ENCODE measurements at places on chromosomes 12 and 14.
A peak's percentile ranks its signal among the peaks of the same experiment; 100 is the strongest.

- DNase-seq, result no peak
Observed at GRCh38 chr12:91349476-91349875, 166.9 kb upstream of the DCN start.

DNA sequence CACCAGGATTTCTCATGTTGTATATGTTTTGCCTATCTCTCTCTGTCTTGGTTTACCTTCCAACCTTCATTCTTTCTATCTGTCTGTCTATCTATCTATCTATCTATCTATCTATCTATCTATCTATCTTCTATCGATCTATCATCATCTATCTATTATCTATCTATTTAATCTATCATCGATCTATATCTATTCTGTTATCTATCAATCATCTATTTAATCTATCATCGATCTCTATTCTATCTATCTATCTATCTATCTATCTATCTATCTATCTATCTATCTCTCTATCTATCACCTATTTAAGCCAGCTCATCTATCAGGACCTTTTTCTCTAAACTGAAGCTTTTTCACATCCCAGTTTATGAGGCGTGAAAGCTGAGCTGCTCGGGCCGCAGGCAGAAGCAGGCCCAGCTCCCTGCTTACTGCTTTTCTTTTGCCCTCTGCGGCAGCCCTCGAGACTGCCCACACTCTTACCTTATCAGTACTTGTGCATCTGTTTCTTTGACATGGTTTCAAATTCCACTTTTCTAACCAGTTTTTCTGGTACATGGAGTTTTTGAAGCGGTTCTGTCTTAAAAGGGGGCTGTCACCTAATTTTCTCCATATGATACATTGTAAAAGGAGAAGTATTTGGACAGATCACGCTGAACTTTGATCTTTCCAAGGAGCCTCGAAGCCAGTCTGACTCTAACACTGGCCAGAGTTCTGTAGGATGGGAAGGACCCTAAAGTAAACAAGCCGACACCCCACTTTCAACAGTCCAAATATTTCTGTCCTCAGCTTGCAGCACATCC lies 44.4 kb upstream of the GSG1 start:
- no peak for DNase-seq

DNA sequence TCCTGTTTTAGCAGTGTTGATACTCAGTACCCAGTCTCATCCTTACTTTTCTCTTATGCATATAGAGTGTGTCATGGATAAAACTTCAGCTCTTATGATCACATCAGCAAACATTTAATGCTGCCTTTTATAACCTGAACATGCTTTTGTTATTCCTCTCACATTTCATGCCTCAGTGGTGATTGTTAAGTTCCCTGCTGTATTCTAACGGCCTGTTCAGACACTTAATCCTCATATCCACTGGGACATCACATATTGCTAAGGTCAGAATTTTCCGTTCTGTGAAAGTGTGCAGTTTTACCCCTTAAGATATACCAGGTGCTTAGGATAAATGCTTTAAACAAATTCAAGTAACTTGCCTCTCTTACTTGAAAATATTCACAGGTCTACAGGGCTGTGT lies 268.7 kb upstream of the SEL1L start:
- DNase-seq, result no peak

DNA sequence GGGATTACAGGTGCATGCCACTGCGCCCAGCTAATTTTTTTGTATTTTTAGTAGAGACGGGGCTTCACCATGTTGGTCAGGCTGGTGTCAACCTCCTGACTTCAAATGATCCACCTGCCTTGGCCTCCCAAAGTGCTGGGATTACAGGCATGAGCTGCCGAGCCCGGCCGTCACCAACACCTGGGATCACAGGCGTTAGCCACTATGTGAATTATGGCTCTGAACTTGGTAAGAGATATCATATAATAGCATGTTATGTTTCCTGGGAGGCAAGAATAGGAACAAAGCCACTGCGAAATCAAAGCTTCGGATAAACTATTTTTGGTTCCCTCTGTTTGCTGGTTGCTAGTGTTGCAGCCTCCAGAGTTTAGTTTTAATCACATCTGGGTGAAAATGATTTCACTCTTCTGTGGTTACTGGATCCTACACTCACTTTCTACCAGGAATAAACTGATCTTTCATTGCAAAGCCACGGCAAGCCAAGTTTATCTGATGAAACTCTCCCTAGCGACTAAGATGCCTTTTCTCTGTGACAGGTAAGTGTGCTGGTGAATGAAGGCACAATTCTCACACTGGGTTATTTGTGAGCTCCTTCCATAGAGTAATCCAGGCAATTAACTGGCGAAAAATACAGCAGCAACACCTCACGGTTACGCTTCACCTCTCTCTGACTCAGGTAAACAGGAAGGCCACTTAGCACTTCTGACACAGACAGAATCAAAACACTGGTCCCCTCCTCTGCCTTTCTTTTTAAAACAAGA lies 16.7 kb downstream of the SNRNP35 start:
- no peak for DNase-seq

- no peak for DNase-seq
Observed at GRCh38 chr12:123998991-123999359, 26.0 kb downstream of the ZNF664 start.

GRCh38 chr12:20657496-20657895 lies 37.6 kb upstream of the SLCO1C1 start:
- no peak for DNase-seq

GRCh38 chr14:73862480-73862879 lies 10.8 kb downstream of the PTGR2 start:
- DNase-seq, result no peak

DNA sequence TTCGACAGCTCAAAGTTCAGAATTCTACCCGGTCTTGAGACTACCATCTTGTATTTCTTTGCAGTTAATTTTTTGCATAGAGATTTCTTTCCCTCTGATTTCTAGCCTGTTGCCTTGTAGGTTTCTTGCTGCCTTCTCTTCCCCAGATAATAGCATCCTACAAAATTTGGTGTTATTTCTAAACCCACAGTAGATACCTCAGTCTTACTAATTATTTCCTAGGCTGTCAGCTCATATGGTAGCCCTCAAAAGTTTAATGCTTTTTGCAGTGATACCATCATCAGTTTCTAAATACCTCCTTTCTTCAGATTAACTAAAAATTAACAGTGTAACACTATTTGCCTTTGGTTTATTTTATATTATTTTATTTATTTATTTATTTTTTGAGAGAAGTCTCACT lies 61.9 kb upstream of the TMPO start:
- no peak for DNase-seq

- no peak for DNase-seq
Observed at GRCh38 chr14:91149462-91149861, 35.6 kb downstream of the DGLUCY start.

- no peak for DNase-seq
Observed at GRCh38 chr14:59454139-59454538, 11.0 kb downstream of the GPR135 start.

DNA sequence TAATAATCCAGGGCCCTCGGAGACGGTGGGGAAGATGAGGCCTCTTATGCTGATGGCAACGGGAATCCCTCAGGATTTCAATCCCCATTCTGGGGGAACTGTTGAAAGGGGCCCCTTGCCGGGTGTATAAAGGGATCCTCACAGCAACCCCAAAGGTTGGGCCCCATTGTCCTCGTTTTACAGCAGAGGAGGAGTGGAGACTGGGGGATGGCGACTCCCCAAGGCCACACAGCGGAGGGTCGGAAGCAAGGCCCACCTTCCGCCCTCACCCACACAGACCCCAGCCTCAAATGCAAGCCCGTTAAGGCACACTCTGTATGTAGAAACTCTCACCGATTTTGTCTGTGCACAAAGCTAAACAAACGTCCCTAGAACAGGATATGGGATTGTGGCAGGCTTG lies 327.9 kb upstream of the DIO3 start:
- no peak for DNase-seq

- DNase-seq, result peak; percentile 29
Observed at GRCh38 chr14:88551980-88552431, 2.8 kb downstream of the PTPN21 start.

DNA sequence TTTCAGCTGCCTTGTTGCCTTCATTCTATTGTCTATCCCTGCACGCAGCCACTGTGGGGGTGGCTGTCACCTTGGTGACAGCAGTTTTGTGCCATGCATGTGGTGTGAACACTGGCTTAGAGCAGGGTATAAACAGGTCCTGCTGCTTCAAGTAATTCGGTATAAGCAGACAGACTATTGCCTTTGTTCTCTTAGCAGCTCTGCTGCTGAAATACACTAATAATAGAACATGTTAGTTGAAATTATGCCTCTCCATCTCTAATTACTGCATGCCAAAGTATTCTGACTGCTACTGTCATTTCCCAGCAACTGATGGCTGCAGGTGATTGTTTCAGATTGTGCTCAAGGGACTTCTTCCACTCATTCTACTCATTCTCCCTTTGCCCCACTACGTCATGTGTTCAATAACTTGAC lies 34.6 kb downstream of the PTPRO start:
- no peak for DNase-seq

DNA sequence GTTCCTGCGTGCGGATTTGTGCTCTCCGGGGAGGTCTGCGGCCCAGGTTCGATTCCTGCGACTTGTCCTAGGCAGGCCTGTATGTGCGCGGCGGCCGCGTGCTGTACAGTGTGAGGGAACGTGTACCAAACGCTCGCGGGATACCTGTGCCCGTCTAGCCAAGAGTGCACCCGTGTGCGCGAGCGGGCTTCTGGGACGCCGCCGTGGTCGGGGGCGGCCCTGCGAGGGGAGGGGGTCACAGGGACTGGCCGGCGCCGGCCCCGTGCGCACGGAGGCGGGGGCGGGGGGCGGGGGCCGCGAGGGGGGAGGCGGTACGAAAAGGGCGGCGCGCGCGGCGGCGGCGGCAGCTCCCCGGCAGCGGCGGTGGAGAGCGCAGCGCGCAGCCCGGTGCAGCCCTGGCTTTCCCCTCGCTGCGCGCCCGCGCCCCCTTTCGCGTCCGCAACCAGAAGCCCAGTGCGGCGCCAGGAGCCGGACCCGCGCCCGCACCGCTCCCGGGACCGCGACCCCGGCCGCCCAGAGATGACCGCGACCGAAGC lies at the start of gene DLK1:
Gene DLK1 (plus strand): TSS at position 343 of the 536 bp plus-strand sequence. CDS start 177 bp downstream, at position 520.
- no peak for DNase-seq

DNA sequence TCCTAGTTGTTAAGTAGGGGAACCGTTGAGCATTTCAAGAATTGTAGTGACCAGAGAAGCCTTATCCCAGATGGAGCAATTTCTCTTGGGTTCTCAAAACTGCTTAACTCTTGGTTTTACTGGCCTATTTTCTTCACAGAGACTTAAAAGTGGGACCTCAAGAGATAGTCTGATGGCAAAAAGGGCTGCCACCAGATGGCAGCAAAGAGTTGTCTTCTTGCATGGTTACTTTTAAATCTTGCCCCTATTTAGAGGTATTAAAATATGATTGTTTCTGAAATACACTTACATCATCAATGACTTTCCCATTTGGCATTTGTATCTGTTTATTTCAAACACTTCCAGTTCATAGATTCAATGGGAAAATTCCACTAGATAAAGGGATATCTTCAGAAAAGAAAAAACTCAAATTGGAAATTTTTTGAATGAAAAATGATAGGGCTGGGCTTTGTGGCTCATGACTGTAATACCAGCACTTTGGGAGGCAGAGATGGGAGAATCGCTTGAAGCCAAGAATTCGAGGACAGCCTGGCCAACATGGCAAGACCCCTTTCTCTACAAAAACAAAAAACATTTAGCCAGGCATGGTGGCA lies 69.9 kb upstream of the CNTN1 start:
- DNase-seq, result peak; percentile 11

GRCh38 chr12:98721204-98721702 lies 76.2 kb downstream of the APAF1 start:
- no peak for DNase-seq

DNA sequence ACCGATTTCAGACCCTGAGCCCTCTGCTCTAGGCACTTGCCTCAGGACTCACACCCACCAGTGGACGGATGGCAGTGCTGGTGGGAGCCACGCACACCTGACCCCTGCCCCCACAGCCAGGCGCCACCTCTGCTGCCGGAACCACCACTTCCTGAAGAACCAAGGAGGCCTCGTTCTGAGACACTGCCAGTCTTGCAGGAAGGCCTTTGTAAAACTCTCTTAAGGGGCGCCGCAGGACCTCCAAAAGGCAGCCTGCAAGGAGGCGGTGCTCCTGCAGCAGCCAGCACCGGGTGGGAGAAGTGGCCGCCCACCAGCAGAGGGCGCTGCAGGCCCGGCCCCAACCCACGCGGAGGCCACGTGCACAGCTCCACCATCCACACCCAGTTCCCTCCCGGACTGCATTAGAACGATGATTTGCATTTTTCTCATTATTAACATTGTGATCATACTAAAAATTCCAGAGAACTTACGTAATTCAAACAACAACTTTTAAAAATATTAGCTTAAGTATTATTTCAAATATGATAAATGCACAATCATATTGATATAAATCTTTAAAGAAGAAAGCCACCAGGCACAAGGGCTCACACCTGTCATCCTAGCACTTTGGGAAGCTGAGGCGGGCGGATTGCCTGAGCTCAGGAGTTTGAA lies 12.8 kb downstream of the STX2 start:
- DNase-seq, result no peak

DNA sequence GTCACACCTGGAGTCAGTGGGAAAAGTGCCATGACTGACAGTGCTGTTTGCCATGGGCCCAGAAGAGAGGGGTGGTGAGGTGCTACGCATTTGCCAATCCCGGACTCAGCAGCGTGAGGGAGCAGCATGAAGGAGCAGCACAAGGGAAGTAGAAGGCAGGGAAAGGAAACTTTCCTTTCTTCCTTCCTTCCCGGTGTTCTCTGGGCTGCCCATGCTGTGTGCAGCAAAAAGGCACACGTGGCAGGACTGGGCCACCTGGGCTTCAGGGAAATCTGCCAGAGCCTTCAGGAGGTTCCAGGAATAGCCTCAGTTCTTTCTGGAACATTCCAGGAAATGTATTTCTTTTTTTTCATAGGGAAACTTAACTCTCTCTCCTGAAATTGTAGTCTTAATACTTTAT lies 23.0 kb downstream of the TRIM9 start:
- DNase-seq, result no peak

GRCh38 chr12:2190896-2191533 lies 138.2 kb downstream of the CACNA1C start:
- DNase-seq, result no peak

DNA sequence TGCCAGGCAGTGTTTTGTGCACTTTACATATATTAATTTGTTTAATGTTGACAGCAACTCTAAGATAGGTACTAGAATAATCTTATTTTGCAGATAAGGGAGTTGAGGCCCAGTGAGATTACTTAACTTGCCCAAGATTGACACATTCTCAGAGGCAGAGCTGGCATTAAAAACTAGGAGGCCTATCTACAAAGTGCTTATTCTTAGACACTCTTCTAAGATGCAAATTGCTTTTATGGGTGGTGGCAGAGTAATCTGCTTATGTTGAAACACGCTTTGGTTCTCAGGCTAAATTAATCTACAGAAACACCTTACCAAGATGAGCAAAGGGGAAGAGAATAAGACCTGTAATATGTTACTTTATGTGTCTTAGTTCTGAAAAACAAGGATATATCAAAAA lies 7.2 kb downstream of the MGP start:
- no peak for DNase-seq

All from dermis microvascular lymphatic vessel endothelial cell (primary cell).